ENCODE measurements at places on chromosomes 4 and X.

DNA sequence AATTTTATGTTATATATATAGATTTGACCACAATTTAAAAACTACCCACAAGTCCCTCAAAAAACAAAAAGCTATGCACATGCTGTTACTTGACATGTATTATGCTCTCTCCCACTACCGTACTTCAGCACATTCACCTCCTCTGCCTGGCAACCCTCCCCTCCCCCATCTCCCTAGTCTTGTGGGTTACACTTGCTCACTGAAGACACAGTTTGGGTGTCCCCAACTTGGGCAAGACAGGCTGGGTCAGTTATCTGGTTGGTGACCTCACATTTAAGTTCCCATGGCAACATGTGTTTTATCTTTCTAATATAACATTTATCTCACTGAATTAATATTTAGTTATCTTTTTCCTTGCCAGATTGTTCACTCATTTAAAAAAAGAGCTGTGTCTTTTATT lies 32.7 kb downstream of the SEC24D start:
- no peak for DNase-seq

DNA sequence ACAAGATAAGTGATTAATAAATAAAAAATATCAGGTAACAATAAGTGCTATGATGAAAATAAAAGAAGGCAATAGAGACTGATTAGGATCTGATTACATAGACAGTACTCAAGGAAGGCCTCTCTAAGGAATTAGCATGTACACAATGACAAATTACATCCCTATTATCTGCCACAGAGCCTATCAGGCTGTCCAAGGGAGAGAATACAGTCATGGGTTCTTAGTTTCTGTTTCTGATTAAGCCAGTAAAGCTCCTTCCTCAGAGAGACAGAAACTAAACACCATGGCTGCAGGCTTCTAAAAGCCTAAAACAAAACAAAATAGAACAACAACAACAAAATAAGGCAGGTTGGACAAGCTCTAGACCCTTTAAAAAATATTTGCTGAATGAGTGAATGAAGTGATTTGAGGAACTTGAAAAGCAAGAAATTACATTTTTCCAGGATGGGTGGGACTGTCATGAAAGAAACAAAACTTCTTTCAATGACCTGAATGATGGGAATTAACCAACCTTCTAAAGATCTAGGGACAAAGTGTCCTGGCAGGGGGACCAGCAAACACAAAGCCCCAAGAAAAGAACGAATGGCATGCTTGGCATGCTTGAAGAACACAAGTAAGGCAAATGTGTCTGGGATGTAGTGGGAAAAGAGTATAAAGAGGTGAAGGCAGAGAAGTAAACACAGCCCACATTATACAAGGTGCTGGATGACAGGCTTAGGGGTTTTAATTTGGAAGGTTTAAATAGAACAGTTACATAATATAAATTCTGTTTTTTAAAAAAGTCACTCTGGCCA lies 44.1 kb downstream of the NAA11 start:
- DNase-seq = no peak

GRCh38 chr4:117311215-117311614 lies 225.8 kb upstream of the TRAM1L1 start:
- DNase-seq = no peak

GRCh38 chrX:30935985-30936384 lies 46.9 kb upstream of the TAB3 start:
- no peak for DNase-seq

GRCh38 chrX:9947131-9947794 lies 19.9 kb upstream of the CLDN34 start:
- DNase-seq = no peak

DNA sequence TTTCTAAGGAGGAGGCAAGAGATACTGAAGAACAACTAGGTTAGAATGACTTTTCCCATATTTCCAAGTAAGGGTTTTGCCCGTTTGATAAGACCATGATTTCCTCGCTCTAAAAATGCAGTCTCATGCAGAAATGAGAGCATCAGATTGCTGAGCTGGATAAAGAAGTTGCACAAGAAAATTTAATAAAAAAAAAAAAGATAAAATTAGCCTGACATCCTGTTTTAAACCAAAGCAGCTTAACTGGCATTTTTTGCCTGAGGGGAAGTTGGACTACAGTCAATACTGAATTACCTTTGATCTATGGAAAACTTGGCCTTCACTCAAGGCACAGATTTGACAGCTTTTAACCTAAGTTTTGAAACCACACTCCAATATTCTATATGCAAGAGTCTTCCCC lies 208.4 kb downstream of the GASK1B start:
- no peak for DNase-seq

DNA sequence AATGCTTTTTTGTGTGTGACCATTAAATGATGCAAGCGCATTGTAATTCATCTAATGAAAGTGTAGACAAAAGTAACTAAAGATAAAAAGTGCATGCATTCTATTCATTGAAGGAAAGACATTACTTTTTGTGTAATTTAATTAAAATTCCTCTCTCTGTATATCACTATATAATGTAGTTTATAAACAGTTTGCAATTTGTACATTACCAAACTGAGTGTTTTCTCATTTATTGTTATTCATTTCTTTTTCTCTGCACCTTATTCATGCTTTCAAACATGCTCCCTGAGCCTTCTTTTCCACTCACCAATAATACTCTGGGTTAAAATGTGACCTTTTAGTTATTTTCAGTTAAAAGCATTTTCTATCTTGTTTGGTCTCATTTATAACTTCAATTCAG lies 713.7 kb upstream of the AADAT start:
- DNase-seq = no peak

- DNase-seq = no peak
These were observed 132.1 kb downstream of the PWWP3B start for GRCh38 chrX:106300239-106300638.

GRCh38 chr4:105166066-105166465 lies 19.4 kb downstream of the TET2 start:
- DNase-seq = no peak

- DNase-seq = no peak
These were observed 176.3 kb upstream of the SLIT2 start for GRCh38 chr4:20075248-20075871.

DNA sequence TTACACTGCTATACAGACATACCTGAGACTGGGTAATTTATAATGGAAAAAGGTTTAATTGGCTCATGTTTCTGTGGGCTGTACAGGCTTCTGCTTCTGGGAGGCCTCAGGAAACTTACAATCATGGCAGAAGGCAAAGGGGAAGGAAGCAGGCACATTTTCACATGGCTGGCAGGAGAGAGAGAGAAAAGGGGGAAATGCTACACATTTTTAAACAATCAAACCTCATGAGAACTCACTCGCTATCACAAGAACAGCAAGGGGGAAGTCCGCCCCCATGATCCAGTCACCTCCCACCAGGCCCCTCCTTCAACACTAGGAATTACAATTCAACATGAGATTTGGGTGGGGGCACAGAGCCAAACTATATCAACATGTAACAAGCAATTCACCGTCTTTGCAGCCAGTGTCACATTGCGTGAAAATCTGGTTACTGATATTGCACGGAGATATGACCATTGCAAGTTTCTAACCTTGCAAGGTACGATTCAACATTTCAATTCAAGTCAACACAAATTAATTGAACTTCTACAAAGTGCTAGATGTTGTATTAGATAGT lies 61.7 kb upstream of the RELL1 start:
- DNase-seq = no peak

- no peak for DNase-seq
These were observed 820.8 kb downstream of the RPA4 start for GRCh38 chrX:97704474-97704873.

DNA sequence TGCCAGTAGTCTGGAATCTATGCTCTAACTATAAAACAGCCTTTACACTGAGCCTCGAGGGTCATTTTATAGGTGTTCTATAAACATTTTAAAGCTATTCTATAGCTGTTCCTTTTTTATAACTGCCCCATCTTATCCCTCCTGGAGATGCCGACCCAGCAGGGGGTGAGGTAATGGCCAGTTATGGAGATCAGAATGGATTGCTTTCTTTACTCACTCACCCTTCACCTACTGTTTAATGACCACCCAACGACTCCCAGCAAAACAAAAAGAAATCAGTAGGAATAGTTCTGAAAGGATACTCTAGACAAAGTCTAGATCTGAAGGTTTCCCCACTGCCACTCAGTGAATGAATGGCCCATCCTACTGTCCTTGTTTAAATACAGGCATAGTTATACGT lies 1113.1 kb downstream of the FAT4 start:
- no peak for DNase-seq

DNA sequence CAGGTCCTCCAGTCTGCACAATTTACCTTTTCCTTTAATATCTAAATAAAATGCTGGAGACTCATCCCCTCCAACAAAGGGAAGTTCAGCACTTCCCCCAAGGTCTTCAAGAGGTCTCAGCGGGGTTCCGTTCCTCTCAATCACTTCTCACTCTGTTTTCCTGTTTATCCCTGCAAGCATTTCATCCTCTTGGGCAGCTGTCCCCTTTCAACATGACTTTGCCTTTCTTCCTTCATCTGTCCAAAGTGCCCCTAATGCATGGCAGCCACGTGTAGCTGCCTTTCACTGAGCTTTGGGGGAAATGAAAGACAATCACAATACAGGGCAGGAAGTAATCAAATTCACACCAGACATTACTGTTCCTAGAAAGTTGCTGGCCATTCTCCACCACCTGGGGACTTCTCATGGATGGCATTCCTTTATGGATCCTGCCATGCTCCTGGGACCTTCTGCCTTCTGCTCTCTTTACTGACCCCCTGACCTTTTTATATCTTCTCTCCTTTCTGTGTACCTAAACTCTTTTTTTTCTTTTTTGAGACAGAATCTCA lies 79.7 kb upstream of the USP9X start:
- DNase-seq = no peak

DNA sequence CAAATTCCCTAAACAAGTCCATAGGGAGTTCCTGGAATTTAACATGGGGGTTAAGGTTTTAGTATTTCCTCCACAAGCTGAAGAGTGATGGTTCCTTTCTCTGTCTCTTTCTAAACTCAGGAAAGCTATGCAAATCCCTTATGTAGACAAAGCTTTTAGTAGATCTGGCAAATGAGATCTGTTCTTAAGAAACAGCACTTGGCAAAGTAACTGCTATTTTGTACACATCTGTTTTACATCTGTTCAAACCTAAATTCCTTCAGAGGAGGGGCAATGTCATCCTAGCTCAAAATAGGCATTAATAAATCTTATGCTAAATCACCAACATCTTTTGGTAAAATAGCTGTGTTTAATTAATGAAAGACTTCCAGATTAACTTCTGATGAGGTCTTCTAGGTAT lies 137.8 kb upstream of the TBC1D9 start:
- DNase-seq = no peak

DNA sequence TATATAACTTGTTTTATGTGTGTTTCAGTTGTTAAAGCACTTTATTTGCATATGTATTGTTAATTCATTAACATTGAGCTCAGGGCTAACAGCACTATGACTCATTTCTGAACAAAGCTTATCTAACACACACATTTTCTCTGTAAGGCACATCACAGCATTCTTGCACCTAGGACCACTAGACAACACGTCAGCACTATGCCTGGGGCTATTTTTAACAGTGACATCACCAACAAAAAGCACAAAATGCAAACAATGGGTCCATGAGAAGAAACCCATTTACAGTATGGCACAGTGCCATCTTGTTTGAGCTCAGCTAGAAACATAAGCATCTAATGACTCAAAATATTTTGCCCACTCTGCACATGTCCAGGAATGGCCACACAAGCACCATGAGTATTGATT lies 124.4 kb downstream of the RELL1 start:
- no peak for DNase-seq

DNA sequence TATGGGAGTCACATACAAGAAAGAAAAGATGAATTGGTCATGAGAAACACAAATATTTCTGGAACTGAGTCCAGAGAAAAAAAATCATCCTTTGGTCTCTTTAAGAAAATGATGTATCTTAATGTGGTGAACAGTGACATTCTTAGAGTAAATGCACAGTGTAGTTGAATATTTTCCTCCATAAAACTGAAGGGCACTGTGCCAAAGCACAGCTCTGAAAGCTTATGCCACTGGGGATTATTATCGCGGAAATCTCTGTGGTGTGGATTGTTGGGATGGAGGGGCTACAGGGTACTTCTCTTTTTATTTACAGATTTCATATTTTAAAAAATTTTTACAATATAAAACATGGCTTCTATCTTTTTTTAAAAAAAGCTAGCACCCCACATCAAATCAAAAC lies 908.1 kb downstream of the CCSER1 start:
- DNase-seq = no peak

GRCh38 chr4:4271912-4272311 lies 18.0 kb downstream of the LYAR start:
- DNase-seq = no peak

DNA sequence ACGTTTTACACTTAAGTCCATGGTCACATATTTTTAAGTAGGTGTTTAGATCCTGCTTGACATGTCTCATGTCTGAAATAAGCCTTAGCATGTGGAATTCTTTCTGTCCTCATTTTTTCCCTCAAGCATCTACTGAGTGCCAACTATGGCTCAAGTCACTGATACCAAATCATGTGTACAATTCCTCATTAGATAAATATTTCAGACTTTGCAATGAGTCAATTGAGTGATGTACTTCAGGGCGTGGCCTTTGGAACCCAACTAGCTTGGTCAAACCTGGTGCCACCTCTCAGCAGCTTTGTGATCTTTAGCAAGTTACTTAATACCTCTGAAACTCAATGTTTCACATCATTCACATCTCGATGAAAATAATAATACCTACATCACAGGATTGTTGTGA lies 12.6 kb upstream of the JADE1 start:
- DNase-seq = no peak

DNA sequence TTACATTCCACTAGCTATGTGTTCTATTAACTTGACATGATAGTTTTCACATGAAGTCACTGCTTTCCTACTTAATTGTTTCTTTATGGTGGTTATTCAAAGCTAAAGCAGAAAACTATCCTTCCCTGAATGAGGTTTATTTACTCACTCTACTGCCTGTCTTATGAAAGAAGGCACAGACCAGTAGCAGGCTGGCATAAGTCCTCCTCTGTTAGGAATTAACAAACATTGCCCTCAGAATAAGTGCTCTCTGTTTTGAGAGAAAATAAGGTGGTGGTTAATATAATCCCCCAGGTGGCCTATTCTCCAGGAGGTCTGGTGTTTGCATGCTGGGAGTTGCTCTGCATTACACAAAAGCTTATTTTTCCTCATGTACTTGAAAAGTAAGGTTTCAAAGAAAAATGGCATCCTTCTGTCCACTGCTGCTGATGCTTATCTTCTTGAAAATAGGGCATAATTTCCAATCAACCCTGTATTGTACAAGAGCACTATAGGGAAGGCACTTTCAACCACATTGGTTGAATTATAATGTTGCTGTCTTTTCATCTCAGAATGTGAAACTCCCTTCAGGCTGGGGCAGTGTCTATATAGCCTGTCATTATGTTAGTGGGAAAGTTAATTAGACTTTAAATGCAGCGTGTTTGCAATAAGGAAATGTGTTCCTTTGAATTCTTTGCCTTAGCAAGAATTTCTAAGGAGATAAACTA lies 119.7 kb upstream of the TBC1D9 start:
- no peak for DNase-seq

GRCh38 chr4:76083386-76083988 lies 9.0 kb downstream of the ART3 start:
- DNase-seq = no peak

DNA sequence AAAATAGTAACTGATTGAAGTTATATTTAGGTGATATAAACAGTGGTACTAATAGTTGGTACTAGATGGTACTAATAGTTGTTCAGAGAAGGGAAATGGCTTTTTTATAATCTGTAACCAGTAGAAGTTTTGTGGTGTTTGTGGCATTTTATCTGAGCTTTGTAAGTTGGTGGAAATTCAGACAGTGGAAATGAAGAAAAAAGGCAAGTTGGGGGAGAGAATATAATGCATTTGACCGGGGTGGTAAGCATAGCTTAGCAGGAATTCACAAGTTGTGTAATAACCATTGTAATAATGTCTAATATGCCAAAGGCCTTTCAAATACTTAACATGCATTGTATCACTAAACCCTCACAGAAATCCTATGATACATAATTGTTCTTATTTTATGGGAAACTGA lies 36.3 kb downstream of the DTHD1 start:
- no peak for DNase-seq
